Left ventricle myocardium inferior (tissue), 1 donor: ENCODE measurements at places on chromosomes 11 and 22.

GRCh38 chr22:37643225-37643847 lies 3.9 kb downstream of the SH3BP1 start:
- DNase-seq, result peak; percentile 87

DNA sequence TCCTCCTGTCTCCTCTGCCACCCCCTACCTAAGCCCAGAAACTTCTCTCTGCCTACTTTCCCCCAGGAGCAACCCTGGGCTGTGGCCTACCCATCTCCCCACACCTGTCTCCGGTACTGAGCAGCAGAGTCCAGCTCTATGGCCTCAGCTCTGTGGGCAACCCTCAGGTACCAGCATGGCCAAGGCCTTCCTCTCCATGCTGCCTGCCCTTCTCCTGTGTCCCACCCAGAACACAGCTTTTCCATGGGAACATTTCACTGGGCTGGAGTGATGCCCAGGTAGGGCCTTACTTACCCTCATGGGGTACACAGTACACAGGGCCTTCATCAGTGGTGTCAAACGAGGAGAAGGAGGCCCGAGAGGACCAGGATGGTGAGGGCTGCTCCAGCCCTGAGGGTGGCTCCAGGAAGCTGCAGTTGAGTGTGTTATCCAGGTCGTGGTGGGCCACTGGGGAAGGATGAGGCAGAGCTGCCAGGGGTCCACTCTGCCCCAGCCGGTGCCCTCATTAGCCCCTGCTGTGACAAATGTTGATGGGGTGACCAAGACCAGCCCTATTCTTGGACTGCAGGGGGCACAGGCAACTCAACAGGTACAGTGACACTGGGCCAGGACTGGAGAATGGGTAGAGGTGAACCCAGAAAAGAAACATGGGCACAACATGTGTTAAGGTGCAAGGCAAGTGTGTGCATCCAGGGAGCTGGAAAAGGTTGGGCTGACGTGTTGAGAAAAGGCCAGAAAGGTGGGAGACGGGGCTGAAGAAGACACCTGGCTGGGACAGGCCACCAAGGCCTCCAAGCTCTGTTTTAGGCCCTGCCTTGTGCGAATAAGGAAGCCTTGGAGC lies 10.3 kb downstream of the SCARF2 start:
- DNase-seq, result no peak

DNA sequence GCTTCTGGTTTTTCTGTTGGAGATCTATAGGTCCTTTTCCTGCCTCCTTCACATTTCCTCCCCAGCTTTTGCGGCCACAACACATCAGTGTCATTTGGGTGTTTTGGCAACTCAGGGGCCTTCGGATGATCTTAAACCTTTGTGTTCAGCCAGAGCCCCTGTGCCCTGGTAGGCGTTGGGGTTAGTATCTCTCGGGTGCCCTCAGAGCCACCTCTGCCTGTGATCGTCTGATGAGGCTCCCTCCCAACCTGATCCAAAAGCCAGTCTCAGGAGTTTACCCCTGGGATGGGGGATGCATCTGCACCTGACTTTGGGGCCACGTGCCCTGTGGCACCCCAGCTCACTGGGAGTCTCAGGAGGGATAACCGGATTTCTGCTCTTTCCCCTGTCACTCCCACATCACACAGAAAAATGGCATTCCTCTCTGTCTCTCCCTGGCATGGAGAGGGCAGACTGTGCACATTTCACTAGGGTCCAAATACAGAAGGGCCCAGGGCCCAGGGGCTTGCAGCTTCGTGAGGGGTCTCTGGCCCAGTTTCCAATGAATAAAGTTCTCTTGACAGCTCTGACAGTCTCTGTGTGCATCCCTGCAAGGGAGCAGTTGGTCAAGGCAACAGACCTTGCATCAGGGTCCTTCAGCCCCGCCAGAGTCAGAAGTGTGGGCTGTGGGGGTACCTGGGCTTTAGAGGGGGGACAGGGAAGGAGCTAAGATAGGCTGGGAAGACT lies 2.6 kb downstream of the RNF26 start:
- no peak for DNase-seq

- DNase-seq, result no peak
These were observed 101.3 kb downstream of the RELT start for GRCh38 chr11:73477518-73477917.

DNA sequence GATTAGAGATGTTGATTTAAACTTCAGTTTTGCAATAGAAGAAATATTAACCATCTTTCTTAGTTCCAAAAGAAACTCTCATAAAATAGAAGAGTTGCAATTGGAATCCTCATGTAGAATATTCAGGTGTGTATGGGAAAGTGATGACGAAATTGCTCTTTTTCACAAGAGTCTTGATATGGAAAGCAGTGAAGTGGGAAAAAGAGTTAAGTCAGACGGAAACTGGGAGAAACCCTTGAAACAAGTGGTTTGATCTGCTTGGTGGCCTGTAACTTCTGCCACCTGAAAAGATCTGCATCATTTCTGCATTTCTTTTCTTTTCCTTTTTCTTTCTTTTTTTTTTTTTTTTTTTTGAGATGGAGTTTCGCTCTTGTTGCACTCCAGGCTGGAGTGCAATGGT lies 41.8 kb upstream of the CLMP start:
- DNase-seq, result no peak

GRCh38 chr22:46661221-46661851 lies 41.1 kb downstream of the GRAMD4 start:
- DNase-seq, result no peak

DNA sequence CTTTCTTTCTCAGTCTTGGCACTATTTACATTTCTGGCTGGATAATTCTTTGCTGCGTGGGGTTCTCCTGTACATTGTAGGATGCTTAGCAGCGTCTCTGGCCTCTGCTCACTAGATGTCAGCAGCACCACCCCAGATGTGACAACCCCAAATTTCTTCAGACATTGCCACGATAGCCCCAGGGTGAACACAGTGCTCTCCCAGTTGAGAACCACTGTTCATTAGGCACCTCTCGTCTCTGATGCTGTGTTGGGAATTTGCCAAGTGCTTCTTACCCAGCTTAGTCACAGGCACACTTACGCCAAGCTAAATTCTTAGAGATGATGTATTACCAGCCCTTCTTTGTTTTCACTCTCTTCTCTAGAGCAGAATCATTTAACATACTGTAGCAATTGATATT lies 9.4 kb downstream of the TRIM6 start:
- no peak for DNase-seq

DNA sequence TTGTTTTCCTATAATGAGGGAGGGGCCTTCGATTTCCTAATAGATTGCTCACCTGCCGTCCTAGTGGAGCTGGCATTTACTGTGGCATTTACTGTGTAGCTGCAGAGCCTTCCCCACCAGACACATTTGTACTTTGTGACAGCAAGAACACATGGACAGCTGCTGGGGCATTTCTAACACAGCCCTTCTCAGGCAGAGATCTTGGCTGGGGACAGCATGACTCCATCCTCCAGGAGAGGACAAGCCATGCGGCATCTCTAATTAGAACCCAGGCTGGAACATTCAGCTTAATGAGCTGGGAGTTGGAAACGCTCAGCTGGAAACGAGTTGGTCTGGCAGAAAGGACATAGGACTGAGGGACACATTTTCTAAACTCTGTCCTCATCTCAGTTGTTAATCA lies 887.5 kb downstream of the NTM start:
- no peak for DNase-seq

DNA sequence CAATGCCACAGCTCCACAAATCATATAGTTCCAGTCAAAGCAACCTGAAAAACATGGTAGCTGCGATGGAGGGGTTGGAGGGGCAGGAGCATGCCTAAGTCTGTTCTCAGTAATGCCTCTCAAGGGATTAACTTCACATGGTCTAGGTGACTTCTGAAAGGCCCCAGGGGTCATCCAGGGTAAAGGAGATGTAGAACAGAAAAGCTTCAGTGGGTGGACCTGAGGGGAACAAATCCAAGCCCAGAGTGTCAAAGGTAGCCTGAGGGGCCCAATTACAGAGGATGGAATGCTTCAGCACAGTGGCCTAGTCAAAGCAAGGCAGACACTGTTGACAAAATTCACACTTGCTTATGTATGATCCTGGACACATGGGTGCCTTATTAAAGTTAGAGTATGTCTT lies 23.3 kb downstream of the OR4D9 start:
- DNase-seq, result no peak

GRCh38 chr22:27241430-27242321 lies 559.9 kb downstream of the MN1 start:
- peak; percentile 37 for DNase-seq

DNA sequence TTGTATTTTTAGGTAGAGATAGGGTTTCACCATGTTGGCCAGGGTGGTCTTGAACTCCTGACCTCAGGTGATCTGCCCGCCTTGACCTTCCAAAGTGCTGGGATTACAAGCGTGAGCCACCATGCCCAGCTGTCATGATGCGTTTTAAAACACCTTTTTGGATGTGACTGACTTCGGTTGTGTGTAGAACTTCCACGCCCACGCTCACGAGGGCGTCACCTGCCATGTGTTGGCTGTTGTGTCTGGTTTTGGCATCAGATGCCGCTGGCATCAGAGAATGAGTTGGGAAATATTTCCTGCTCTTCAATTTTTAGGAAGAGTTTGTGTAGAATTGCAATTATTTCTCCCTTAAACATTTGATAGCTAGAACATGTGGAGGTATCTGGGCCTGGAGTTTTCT lies 109.1 kb downstream of the KCNQ1 start:
- no peak for DNase-seq

DNA sequence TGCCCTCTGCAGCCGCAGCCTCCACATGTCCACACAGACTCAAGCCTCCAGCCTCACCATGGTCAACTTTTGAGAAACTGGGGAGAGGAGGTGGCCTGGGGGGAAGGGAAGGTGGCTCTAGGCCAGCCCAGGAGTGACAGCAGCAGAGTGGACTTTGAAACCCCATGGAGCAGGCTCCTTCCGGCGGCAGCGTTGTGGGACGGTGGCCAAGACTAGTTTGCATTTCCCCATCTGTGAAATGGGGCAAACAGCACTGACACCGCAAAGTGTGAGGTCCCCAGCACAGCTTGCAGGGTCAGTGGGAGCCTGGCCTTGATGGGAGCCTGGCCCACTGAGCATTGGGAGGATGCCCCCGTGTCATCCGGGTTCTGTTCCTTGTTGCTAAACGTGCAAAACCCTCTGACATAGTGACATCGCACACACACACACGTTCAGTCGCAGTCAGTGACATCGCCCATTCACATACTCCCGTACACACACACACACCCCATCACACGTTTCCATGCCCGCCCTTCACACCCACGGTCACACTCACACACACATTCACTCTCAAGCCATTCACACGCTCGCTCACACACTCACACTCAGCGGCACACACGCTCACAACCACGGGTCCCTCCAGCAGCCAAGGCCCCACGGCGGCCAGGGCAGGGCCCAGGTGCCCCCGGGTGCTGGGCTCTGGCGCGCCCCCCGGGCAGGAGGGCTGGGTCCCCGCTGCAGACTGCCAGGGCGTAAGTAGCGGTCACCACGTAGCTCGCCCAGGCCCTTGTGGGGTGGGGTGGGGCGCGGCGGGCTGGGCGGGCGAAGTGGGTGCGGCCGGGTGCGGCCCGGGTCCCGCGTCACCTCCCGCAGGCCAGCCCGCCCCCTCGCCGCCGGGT lies 585 bp downstream of the CYB5R3 start:
- DNase-seq, result peak; percentile 74

- DNase-seq, result no peak
These were observed 1005.1 kb downstream of the BRD1 start for GRCh38 chr22:48822278-48823233.

- no peak for DNase-seq
These were observed 20.8 kb upstream of the ARRB1 start for GRCh38 chr11:75371949-75372876.

- no peak for DNase-seq
These were observed 33.3 kb downstream of the IGHMBP2 start for GRCh38 chr11:68936676-68937620.

GRCh38 chr22:27250886-27251285 lies 550.7 kb downstream of the MN1 start:
- DNase-seq, result no peak

DNA sequence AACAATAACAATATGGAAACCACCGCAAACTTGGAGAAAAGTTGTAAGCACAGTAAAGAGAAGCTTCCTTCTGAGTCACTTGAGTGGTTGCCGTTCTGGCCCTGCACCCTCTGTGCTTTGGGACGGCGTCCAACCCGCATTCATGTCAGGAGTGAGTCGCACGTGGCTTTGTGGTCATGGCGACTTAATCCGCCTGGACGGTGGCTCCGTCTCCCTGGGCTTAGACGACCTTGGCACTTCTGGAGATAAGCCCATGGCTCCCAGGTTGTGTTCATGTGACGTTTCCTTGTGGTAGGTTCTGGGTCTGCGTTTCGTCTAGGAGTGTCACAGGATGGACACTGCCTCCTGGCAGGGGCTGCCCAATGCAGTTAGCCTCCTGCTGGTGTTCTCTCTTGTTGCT lies 40.5 kb downstream of the TPCN2 start:
- peak; percentile 73 for DNase-seq

DNA sequence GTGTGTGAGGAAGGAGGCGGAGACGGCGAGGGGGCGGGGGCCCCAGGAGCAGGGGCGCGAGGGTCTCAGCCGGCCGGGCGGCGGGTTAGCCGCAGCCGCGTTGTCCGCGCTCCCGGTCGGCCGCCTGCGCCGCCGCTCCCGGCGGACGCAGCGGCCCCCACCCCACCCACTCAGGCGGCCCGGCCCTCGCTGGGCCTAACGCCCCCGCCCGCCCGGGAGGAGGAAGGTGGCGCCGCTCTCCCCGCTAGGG lies at the start of gene FCHSD2:
FCHSD2 (minus strand) TSS at position 191 of the 250 bp plus-strand sequence. CDS start 441 bp downstream, outside the sequence.
- DNase-seq, result no peak

DNA sequence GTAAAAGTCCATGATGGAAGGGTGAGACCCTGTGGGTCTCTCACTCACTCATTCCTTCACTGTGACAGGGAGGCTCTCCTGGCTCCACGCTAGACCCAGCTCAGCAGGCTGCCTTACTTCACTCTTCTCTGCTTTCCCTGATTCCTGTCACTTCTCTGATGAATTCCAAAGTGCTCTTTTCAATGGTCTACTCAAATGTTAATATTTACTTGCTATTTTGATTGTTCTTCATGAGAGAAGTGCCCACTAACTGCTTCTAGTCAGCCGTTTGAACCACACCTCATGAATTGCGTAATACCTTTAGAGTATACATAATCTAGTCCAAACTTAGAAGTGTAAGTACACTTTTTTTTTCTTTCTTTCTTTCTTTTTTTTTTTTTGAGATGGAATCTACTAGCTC lies 1350.2 kb upstream of the RAG2 start:
- no peak for DNase-seq

GRCh38 chr22:18987765-18988164 lies 51.7 kb upstream of the PRODH start:
- no peak for DNase-seq

- no peak for DNase-seq
These were observed 298.8 kb downstream of the SWAP70 start for GRCh38 chr11:9962722-9963121.

DNA sequence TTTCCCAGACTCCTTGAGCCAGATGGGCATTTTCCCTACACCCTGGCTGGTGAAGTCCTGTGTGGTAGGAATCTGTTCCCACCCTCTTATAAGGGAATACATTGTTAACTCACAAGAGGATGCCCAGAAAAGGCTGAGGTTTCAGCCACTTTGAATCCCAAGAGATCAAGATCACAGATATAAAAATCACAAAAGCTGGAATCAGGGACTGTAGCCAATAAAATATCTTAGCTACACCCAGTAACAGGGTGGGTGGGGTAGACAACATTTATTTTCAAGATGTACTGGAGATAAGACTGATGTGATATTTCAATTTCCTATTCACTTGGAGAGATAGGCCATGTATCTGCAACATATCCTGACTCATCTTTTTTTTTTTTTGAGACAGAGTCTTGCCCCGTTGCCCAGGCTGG lies 50.3 kb downstream of the COPB1 start:
- no peak for DNase-seq
